ENCODE measurements at places on chromosomes 16 and 17.

- no peak for DNase-seq
Observed at GRCh38 chr17:68594552-68594951, 6.6 kb downstream of the FAM20A start.

DNA sequence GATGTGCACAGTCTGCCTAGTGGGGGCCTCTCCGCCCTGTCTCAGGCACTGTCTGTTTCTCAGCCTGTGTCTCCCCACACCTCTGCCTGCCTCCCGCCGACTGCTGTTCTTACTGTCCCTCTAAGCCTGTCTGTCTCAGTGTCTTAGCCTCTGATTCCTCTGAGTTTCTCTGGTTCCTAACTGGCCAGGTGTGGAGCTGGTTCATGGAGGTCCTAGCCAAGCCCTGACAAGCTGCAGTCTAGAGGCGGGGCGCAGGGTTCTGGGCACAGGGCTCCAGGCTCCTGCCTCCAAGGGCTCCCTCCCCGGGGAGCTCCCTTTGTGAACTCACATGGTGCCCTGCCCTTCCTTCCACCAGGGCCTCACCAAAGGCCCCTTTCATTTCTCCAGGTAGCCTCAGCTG, 19.4 kb downstream of the C17orf100 start:
- DNase-seq = no peak

DNA sequence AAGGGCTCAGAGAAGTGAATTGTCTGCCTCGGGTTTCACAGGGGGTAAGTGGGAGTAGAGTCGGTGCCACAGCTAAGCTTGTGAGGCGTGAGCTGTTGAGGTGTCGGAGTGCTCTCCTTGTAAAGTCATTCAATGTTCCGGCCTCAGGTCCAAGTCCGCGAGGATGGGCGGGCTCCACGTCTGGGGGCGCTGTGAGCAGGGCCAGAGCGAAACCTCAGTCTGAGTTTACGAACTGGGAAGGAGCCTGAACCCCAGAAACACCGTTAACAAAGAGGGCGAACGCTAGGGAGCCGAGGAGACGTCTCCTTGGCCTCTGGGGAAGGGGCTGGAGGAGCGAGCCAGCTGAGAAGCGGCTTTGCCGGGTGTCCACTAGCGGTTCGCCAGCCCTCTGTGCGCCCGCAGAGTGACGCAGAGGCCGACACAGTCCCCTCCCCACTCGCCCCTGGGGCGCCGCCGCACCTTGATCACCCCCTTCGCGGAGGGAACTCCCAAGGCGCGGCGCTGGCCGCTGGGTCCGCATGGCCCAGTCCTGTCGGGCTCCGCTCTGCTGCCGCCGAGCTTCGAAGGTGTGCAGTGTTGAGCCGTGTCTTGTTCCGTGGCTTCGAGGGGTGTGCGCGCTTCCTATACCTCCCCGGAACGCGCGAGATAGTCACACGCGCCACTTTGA, 4.9 kb downstream of the IRX3 start:
- DNase-seq = no peak

DNA sequence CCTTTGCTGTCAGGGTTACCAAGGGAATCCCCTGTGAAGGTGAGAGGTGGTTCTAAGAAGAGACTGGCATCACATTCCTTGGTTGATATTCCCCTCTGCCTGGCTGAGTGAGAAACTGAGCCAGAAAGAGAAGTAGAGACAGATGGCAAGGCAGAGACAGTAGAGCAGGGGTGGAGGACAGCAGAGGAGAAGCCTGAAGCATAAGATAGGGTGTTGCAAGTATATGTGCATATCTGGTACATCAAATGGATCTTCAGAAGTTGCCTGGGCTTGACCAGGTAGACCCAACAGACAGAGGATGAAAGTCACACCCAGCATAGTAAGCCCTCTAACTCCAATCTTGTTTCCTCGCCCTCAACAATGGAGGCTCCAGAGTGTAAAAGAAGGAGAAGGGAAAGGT, 7.9 kb upstream of the THUMPD1 start:
- DNase-seq = no peak

DNA sequence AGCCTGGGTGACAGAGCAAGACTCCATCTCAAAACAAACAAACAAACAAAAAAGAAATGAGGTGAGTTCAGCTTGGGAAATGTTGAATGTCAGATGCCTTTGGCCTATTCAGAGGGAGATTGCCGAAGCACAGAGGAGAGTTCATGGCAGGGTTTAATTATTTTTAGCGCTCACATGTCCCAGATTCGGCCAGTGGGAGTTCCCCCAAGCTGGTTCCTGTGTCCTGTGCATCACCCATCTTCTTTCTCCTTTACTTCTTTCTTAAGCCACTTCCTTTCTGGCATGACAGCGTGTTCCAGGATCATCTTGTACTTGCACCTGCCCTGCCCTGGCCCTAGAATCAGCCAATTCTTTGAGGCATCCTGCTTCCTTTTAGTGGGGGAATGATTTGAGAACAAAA, 9.2 kb downstream of the MPV17L start:
- peak; percentile 25 for DNase-seq

DNA sequence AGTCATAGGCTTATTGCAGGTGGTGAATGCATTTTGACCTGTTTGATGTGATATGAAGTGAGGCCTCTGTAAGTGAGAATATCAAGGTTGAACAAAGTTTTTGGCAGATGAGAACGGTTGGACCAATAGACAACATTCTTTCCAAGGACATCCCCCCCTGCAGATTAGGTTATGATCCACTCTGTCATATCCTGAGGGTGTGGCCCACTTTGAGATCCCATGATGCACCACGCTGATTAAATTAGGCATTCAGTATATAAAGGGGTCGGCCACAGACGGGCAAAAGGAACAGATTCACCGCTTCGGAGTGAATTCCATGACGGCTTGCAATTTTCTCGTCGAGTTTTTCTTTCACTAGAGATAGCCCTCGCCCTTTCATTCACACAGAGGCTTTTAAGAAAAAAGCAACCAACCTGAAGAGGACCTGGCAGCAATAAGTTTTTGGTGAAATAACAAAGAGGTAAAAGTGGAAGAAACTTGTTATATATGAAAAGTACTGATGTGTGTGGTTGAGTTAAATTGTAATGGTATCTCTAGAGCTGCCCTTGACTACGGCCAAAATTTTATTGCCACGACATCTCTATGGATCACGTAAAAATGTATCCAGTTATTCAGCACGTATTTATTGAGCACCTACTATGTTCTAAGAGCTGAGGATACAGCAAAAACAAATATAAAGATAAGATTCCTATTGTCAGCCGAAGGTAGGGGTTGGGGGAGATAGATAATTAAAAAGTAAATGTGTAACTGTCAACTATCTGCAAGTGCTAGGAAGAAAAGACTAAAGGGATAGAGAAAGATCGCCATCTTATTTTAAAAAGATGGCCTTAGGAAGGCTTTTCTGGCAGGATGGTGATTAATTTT, 1.7 kb upstream of the RBBP6 start:
- peak; percentile 22 for DNase-seq
